ENCODE measurements at places on chromosomes 1 and 21.

GRCh38 chr21:28779914-28780313 is 212.8 kb downstream of the LTN1 start:
- DNase-seq: no peak

GRCh38 chr1:25608488-25609178 is 8.0 kb upstream of the MAN1C1 start:
- peak; percentile 70 for DNase-seq

DNA sequence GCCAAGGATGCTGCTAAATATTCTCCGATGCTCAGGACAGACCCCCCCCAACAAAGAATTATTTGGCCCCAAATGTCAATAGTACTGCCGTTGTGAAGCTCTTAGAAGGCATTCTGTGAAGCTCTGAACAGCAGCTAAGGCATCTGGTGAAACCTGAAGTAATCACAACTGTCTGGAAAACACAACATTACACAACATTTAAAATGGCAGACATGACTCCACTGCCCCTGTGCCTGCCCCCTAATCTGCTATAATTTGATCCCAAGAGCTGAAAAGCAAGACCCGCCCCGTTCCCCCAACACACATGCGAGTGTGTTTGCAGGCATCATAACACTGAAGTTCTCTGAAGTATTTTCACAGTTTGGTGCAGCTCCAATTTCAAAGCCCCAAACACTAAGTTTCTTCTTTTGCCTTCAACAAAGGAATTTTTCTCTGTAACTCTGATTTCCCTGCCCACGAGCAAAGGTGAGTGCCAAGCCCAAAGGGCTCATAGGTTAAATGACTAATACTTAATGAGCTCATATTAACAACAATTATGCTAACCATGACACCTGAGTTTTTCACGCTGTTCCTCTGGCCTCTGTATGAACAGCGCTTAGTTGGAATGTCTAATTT is 129.2 kb downstream of the CLIC6 start:
- no peak for DNase-seq

- no peak for DNase-seq
Observed at GRCh38 chr1:42586016-42586415, 72.2 kb upstream of the PPIH start.

- no peak for DNase-seq
Observed at GRCh38 chr21:42140196-42140934, 69.2 kb downstream of the UMODL1 start.

DNA sequence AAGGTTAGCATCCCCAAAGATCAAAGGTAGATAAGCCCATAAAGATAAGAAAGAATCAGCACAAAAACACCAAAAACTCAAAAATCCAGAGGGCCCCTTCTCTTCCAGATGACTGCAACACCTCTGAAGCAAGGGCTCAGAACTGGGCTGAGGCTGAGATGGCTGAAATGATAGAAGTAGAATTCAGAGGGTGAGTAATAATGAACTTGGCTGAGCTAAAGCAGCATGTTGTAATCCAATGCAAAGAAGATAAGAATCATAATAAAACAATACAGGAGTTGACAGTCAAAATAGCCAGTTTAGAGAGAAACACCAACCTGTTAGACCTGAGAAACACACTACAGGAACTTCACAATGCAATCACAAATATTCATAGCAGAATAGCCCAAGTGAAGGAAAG is 406.9 kb upstream of the CXADR start:
- DNase-seq: no peak

DNA sequence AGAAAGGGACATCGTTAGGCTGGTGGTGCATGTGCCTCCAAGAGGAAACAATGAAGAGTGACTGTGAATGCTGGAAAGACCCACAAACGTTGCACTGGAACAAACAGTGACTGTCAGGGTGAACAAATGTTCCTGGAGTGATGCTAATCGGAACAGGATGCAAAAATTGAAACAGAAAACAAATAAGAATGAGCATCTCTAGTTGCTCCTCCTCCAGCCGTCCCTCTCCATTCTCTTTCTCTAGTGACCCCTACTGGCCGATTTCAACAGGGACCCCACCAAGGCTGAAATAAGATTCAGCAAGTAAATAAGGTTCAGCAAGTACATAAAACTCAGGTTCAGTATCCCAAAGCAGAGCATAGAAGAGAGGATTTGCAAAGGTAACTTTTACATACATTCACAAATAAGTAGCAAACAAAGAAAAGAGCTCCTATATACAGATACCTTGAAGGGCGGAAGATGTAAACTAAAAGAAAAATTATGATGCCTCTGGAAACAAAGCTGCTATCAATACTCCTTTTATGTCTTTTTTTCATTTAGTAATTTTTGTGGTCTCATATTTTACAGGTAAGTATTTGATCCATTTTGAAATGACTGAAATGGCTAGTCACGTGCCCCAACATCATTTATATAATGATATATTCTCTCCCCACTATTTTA is 836.1 kb upstream of the ADAMTS5 start:
- DNase-seq: no peak

DNA sequence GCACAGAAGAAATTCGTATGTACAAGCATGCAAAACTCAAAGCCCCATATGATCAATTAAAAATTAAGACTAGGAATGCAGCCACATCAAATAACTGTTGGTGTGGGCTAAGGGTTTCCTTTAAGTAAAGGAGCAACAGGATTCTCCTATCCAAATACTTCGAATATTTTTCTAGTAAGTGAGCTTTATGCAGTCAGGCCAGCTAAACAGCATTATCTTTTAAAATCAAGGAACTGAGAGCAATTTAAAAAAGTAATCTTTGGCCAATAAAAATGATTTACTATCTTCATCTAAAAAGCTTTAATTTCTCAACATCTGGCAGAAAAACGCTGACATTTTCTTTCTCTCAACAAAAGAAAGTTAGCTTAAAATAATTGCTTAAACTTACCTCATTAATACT is 19.8 kb downstream of the CNN3 start:
- no peak for DNase-seq

DNA sequence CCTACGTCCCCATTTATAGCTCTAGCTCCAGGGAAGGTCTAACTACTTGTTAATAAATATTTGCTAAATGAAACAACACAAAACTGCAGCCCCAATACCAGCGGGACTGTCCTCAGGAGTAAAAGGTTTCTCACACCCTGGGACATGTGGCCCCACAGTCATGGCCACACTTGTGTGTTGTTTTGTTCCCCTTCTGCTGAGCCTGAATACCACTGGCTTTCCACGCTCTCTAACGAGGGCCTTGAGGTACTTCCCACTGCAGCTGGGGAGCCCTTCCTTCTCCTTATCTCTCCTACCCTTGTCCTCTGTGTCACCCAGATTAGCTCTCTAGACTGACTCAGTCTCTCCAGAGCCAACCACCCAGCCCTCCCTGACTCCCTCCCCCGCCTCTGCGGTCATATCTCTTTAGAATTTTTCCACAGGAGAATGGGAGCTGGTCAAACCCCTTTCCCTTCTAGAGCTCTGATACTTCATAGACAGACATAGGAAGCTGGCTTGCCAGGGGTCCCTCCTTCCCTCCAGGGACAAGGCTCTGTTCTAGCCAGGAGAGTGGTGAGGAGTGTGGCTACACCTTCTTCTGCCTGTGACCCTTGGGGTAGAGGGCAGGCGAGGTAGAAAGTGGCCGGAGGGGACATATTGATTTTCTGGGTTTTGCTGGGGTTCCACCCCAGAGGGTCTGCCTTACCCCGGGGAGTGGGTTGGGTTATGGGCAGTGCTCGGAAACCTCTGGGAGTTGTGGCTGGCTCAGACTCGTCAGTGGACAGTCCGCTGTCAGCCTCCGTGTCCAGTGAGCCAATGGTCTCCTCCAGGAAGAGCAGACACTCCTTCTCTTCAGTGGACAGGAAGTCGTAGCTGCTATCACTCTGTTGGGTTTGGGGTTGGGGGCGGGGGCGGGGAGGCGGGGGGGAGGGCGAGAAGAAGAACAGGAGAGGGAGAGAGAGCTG is 8.1 kb downstream of the C1orf116 start:
- no peak for DNase-seq

GRCh38 chr1:16172964-16173446 is 17.1 kb upstream of the EPHA2 start:
- DNase-seq: no peak

- DNase-seq: no peak
Observed at GRCh38 chr1:45658171-45658570, 28.2 kb downstream of the GPBP1L1 start.

DNA sequence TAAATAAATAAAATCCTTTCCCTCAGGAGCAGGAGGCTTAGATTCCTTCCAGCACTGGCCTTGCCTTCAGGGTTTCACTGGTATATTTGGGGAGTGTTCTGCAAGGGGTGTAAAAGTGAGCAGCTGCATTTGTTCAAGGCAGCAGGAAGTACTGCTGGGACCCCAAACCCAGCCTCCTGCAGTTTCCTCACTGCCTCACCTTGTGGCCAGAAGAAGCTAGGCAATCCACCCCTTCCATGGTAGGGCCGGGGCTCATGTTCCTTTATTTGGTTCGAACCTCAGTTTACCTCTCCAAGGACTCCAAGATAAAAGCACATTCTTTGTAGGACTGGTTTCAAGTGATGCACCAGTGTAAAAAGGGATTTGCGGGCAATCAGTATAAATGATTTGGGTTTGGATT is 21.0 kb upstream of the CFAP126 start:
- DNase-seq: no peak

DNA sequence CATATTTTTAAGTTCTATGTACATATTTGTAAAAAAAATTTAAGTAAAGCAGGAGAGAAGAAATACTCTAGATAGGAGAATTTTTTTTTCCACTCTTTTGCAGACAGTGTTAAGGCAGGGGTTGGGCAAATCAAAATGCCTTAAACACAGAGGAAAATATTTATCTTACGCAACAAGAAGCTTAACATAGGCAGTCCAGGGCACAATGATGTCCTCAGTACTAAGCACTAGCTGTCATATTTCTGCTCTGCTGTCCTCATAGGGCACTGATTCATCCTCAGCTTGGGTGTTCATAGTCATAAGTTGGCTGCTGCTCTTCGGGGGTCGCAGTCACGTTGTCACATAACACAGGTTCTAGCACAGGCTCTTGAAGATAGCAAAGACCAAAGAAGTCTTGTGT is 247.4 kb downstream of the PTBP2 start:
- no peak for DNase-seq

- DNase-seq: no peak
Observed at GRCh38 chr1:178330153-178330552, 166.6 kb downstream of the CLEC20A start.

GRCh38 chr1:15678578-15678977 is 5.5 kb upstream of the PLEKHM2 start:
- no peak for DNase-seq

DNA sequence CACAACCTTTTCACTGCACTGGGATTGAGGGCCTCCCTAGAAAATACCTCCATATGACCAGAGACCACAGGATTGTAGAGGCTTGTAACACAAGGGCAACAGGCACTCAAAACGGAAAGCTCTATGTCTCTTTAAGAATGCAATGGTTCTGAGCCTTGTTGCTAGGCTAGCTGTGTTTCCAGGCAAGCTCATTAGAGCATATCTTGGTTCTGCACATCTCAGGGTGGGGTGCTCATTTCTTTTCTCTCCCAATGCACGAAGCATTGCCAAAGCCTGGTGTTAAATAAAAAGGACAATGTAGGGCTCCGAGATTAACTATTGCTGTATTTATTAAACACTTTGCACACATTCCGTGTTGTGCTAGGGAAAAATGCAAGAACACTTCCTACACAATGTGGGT is 315.9 kb downstream of the PRDM2 start:
- DNase-seq: no peak

DNA sequence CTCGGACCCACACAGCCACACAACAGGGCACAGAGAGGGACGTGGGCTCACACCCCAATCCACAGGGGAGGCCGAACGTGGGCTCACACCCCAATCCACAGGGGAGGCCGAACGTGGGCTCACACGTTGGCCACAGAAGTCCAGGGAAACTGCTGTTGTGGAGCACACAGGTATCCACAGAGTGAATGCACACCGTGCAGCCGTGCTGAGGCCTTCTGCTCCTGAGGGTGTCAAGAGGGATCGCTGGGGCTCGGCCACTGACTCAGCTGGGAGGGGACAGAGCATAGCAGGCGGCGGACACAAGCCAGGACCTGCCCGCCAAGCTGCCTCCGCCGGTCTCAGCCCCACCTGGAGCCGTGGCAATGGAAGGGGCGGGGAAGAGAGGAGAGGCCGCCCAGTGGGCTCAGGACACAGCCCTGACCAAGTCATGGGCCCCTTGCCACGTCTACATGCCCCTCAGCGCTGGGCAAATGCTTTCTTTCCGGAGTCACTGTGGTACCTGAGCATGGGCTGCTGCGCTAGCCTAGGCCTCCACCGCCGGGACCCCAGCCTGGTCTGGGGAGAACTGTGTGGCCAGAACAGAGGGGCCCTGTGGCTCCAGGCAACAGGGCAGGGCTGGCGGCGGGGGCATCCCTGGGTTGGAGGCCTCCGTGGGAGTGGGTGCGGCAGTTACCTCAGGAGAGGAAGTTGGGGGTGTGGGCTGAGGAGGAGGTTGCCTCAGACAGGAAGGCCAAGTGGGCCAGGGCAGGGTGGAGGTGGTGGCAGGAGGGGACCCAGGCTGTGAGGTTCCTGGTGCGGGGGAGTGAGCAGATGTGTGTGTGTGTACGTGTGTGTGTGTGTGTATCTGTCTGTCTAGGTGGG is 1.2 kb downstream of the SYTL1 start:
- DNase-seq: no peak

GRCh38 chr1:235980976-235981375 is 83.9 kb downstream of the NID1 start:
- DNase-seq: no peak

DNA sequence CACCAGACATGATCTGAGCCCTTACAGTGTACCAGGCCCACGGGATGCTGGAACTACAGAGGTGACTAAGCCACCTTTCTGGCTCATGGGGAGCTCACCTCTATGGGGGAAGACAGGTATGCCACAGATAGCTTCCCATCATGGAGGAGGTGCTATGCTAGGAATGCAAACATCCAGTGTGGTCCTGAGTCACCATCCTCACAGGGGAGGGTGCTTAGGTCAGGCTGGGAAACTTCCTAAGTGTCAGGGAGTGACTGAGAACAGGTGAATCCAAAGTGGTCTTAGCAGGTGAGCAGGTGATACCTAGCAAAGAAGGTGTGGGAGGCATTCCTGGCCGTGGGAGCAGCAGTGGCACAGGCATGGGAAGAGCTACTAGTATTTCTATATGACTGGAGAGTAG is 8.6 kb upstream of the RASSF5 start:
- DNase-seq: no peak

- no peak for DNase-seq
Observed at GRCh38 chr1:162168261-162168660, 98.8 kb downstream of the NOS1AP start.

- peak; percentile 32 for DNase-seq
Observed at GRCh38 chr21:17513214-17514123, 626 bp downstream of the CXADR start.

GRCh38 chr1:186476264-186477040 is 15.5 kb upstream of the PDC start:
- DNase-seq: no peak

- DNase-seq: no peak
Observed at GRCh38 chr1:17423781-17424245, 15.7 kb downstream of the RCC2 start.
